NCI-H1436 treated with DMSO at 0.1 percent for 48 hours (cell line): ENCODE measurements at places on chromosomes 3 and 15.

DNA sequence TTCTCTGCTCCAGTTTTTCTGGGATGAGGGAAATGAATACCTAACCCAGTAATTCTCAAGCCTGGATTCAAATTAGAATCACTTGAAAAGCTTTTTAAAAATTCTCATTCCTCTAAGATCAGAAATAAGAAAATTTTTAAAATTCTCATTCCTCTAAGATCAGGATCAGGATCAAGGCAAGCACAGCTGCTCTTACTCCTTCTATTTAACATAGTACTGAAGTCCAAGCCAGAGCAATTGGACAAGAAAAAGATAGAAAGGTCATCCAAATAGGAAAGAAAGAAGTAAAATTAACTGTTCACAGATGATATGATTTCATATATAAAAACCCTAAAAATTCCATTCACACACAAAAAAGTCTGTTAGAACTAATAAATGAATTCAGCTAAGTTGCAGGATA lies 24.2 kb upstream of the CLRN1 start:
- DNase-seq: no peak

DNA sequence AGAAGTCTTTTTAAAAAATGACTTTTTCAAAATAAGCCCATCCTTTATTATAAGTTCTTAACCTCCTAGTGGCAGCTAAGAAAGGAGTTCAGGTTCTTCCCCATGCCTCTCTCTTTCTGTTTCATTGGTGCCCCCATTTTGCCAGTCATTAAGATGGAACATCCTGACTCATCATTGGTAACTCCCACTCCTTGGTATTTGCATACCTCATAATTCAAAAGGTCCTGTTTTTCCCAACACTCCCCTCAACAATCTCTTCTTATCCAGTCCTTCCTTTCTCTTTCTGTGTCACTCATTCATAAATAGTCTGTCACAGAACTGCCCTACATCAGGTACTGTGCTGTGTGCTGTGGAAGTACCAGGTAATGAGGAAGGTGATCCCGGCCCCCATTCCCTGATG lies 394.0 kb downstream of the FOXP1 start:
- no peak for DNase-seq

- no peak for DNase-seq
Observed at GRCh38 chr3:12895391-12896062, 54.2 kb upstream of the RPL32 start.

DNA sequence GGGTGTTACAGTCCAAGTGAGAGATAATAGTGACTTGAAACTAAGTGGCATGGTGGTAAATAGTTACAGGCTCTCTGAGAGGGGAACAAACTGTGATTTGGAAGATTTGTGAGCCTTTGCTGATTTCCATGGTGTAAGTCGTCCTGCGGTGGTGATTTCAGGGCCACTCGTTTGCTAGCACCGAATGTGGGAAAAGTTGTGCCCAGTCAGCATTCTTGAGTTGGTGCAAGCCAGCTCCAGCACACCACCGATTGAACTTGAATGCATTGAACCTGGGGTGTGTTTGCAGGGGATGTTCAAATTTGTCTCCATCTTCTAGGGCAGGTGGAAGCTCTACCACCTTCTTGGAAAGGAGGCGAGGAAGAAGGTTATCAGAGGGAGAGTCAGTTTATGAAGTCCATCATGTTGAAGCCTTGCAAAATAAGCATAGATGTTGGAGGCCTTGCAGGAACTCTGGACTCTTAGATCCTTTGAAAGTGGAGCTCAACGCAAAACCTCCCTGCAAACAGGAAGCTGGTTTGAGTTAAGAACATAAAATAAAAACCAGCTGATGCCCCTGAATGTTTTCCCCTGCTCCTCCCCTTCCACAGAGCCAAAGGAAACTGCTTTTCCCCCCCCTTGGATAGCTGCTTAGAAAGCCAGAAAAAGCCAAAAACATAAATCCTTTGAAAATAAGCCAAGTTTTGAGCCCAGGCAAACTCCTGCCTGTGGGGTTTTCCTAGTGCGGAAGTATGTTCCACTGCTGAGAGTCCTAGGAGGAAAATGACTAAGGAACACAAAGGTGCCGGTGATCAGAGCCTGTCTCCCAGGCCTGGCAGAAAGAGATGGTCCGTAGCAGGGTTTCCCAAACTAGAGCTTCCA lies 21.9 kb downstream of the MAPKBP1 start:
- no peak for DNase-seq

- DNase-seq: no peak
Observed at GRCh38 chr15:79310612-79310984, 314 bp upstream of the TMED3 start.

DNA sequence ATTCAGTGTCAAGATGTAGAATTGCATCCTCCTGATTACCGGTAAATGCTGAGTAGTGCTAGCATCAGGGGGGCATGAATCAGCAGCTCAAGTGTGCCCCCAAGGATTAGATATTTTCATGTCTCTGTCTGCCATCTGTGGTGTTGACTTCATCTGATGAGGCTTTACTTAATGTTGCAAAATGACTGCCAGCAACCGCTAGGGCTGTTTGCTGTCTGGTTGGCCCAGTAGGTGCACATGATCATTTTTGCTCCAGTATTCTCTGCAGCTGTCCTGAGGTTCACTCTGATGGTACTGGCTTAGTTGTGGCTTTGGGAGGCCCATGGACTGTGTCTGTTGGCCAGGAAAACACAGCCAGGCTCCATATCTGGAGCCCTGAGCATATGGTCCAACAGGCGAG lies 316.4 kb downstream of the SOX2 start:
- DNase-seq: no peak

DNA sequence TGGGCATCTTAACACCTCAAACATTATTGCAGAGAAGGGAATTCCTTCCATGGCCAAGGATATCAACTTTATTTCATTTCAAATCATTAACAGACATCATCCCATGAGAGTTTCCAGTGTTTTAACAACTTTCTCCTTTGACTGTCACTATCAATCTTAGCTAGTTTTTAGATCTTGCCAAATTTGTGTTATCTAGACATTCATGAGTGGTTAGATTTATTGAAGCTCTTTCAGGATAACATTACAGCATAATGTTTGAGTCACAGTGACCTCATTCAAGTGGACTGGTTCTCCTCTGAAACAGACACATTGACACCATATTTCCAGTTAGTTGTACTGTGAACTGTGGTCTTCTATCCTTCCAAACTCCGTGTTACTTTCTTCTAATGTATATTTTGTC lies 8.6 kb upstream of the TNFAIP8L3 start:
- DNase-seq: no peak

DNA sequence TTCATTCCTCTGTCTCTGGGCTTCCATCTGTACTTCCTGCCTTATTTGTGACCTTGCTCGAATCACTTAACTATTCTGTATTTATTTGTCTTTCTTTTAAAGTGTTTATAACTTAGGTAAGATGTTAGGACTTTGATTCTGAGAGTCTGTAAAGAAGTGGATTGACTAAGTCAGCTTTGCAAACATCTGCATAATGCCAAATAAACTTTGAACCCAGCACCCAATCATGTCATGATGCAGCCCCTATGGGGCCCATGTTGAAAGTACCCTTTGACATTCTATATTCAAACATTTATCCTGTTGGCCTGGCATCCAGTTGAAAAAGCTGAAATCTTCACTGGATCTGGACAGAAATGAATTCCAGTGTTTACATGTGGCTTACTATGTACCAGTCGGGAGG lies 3.8 kb upstream of the MYRIP start:
- DNase-seq: no peak

GRCh38 chr3:71111784-71112440 lies 471.6 kb downstream of the FOXP1 start:
- no peak for DNase-seq

GRCh38 chr3:26621906-26622620 lies 509 bp upstream of the LRRC3B start:
- DNase-seq: no peak

DNA sequence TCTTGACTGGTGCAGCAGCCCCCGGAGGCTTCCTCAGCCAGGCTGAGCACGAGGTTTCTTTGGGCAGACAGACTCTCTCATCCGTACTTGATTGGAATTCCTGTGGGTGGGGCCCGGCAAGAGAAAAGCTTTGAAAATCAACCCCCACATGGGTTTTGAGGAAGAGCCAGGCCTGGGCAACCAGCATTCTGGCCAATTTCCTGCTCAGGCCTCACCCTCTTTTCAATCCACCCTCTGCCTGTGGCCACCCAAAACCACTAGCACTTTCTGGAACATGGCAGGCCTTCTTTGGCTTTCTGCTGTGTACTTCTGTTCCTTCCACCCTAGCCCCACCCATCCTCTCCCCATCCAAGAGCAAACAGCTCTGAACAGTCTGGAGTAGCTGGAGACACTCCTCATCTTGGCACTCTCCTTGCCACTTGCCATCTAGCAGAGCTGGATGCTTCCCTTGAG lies 5.9 kb downstream of the MYO5C start:
- no peak for DNase-seq

- DNase-seq: no peak
Observed at GRCh38 chr3:177687291-177687690, 490.0 kb upstream of the TBL1XR1 start.

DNA sequence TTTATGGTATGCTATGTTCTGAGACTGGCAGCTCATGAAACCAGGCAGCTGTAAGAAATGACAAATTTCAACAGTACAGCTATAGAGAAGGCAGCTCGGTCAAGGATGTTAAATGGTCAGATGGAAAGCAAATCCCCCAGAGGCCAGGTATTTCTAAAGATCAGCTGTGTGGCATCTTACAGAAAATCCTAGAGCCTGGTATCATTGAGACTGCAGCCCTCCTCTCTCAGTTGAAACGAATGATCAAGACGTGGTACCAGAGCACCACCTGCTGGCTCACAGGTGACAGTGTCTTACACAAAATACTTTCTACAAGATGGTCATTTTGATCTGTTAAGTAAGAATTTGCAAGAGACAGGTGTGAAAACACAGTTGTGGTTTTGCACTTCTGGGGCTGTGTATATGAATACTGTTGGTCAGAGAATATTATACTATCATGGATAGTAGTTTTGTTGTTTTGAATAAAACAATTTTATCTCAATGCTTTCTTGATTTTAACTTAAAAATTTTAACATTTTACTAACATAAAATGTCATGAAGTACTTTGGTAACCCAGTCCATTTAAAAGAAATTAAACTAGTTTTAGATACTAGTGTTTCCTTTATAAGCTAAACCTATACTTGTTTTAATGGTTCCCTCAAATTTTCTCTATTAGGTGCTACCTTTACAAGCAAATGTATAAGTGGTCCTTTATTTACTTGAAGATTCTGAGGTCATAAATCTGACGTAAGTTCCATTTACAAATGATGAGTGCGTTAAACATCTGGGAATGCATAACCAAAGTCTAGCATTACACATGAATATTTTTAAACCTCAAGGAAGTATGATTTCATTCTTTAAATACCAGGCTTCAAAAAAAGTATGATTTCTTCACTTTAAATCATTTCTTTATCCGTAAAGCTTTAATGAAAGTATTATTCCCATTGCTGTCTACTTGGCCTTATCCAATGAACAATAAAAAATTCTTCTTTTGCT lies 121.8 kb downstream of the PDZRN3 start:
- no peak for DNase-seq

DNA sequence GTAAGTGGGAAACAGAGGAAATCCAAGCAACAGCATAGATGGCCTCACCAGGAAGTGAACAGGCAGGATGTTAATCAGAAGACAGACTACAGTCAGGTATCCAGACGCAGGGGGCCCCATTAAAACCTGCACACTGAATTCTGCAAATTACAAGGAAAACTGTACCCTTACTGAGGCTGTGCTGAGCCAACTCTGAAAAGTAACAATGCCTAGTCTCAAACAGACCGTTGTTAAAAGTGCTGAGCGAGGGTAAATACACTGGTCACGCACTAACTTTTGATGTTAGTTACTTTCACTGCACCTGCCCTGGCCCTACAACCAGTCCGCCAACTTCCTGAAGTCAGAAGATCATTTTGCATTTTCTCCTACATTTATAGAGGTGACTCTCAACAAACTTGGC lies 1.0 kb downstream of the TAMM41 start:
- DNase-seq: no peak

- no peak for DNase-seq
Observed at GRCh38 chr15:100690795-100691158, 88.4 kb downstream of the ASB7 start.

DNA sequence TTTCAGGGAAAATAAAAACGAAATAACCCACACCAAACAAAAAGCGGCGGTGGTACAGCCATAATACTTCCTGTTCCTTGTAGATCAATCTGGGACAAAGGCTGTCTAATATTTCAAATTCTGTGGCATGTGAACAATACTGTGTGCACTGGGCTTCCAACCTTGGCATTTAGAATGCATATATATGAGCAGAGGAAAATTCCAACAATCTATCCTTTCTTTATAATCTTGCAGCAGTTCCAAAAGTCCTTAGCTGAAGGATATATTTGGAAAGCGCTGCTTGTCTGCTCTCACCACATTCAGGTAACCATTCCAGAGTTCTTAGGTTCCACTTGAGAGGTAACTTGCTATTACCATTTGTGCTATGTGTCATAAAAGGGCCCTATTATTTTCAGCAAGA lies 231.8 kb downstream of the RBMS3 start:
- no peak for DNase-seq

DNA sequence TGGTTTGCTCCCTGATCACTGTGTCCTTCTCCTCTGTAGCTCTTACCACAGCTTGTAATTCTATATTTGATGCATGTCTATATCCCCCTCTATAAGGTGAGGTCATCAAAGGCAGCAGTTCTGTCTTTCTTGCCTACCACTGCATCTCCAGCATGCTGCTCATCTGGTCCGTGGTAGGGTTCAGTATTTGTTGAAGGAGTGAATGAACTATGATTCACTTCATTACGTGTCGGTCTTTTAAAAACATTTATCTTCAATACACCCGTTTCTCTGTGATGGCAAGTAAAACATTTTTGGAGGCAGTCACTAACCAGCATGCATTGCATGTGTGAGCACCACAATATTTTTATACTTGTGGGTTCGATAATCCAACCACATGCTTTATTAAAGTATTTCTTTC lies 27.6 kb downstream of the CHST14 start:
- DNase-seq: no peak

GRCh38 chr15:55222588-55222987 lies 25.8 kb upstream of the RSL24D1 start:
- DNase-seq: no peak

DNA sequence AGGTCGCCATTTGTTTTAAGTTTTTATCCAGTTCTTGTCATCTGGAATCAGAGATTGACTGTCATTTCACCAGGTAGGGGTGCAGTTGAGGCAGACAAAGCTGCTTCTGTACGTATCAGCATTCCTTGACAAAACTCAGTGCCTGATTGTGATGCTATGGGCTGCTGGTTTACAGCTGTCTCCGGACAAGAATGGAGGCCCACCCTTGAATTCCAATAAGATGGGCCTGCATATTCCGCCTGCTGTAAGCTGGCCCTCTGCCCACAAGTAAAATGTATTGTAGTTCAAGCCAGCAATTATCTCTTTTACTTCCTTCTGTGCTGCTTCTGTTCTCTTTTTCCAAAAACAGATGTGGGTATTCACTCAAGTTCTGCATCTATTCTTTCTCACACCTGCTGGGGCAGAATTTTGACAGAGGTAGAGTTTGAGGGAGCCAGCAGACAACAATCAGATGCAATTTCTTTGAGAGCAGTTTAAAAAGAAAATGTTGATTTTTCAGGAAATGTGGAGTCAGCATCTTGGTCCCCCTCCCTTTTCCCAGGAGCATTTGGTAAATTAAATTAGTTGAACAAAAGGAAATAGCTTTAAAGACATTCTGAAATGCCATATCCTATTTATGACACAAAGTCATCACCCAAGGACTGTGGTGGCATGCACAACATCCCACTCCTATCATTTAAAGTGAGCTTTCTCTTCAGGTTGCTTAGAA lies 53.5 kb downstream of the IQCH start:
- DNase-seq: no peak
